B cell (primary cell): ENCODE measurements at places on chromosomes 1 and 21.

DNA sequence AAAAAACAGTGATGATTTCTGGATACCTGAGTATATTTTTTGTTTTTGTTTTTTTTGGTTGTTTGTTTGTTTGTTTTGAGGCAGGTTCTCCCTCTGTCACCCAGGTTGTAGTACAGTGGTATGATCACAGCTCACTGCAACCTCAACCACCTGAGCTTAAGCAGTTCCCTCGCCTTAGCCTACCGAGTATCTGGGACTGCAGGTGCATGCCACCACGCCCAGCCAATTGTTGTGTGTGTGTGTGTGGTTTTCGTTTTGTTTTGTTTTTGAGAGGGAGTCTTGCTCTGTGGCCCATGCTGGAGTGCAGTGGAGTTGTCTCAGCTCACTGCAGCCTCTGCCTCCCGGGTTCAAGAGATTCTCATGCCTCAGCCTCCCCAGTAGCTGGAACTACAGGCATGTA, 55.3 kb upstream of the RCC1 start:
- H3K4me1 ChIP-seq, result peaks cover 6% of the 10 kb centered on the region
- H3K27ac ChIP-seq, result no peak overlapping the region
- H3K36me3 ChIP-seq, result no peaks in the 10 kb centered on the region
- no peak overlapping the region for H3K4me3 ChIP-seq

DNA sequence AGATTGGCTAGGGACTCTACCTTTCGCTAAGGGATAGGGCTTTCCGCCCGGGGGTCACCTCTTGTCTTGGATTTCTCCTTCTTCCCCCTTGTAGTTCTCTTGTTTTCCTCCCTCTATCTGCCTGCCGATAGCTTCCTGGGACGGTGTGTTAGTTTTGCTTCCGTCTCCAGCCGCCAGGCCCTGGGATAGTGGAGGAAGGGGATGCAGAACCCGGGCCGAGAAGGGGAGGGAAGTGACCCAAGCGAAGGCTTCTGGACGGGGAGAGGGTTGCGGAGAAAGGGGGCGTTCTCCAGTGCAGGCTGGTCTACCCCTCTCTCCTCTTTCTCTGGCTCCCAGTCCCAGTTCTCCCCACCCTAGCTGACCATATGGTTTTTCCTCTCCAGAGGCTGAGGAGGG, 871 bp downstream of the TUFT1 start:
- peaks cover 22% of the 10 kb centered on the region for H3K4me1 ChIP-seq
- no peaks in the 10 kb centered on the region for H3K36me3 ChIP-seq
- no peak overlapping the region for H3K27ac ChIP-seq
- peak overlapping the region; percentile 75 for H3K4me3 ChIP-seq
- peaks cover 8% of the 10 kb centered on the region for H3K27me3 ChIP-seq
- peak; percentile 37 for DNase-seq

DNA sequence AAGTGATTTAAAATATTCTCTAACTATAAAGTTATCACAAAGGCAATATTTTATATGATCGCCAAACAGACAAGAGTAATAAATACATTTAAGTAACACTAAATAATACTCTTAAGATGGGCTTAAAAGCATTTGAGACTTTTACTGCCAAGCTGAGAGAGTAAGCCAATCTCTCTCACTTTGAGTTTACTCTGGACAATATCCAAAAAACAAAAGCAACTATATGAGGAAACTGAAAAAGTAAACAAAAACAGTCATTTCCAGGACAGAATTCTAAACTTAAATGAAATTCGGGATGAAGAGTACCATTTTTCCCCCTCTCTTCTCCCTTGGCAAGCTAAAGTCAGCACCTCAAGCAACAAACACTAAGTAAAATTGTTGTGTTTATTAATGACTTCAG, 173.2 kb downstream of the COP1 start:
- H3K4me1 ChIP-seq, result no peaks in the 10 kb centered on the region
- H3K4me3 ChIP-seq, result no peak overlapping the region
- peaks cover 21% of the 10 kb centered on the region for H3K36me3 ChIP-seq
- no peak for DNase-seq
- H3K27ac ChIP-seq, result no peak overlapping the region

GRCh38 chr1:19112891-19113696, 97.0 kb downstream of the UBR4 start:
- DNase-seq, result no peak
- no peak overlapping the region for H3K27ac ChIP-seq
- H3K4me1 ChIP-seq, result no peaks in the 10 kb centered on the region

GRCh38 chr1:225430301-225430700, 2.5 kb upstream of the LBR start:
- no peak for DNase-seq
- no peak overlapping the region for H3K27ac ChIP-seq
- no peaks in the 10 kb centered on the region for H3K36me3 ChIP-seq
- H3K27me3 ChIP-seq, result no peaks in the 10 kb centered on the region
- no peak overlapping the region for H3K4me3 ChIP-seq

DNA sequence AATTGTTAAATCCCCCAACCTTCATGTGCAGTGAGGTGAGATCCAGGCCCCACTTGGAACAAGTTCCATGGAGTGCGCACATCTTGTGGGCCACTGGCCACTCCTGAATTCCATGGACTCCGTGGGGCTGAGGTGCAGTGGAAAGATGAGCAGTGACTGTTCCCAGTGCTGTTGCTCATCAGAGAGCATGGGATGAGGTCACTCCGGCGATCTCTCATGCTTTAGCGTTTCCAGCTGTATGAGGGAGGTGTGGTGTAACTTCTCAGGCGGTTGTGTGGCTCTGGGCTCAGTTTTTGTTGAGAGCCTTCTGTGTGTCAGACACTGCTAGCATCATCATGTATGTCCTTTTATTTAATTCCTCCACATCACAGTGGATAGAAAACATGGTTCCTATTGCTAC, 96.2 kb downstream of the GALNT2 start:
- no peaks in the 10 kb centered on the region for H3K36me3 ChIP-seq
- no peaks in the 10 kb centered on the region for H3K27me3 ChIP-seq

GRCh38 chr1:186374303-186375151, 526 bp downstream of the TPR start:
- peak; percentile 54 for DNase-seq
- peak overlapping the region; percentile 96 for H3K4me3 ChIP-seq
- H3K27me3 ChIP-seq, result no peaks in the 10 kb centered on the region
- H3K4me1 ChIP-seq, result peaks cover 20% of the 10 kb centered on the region

DNA sequence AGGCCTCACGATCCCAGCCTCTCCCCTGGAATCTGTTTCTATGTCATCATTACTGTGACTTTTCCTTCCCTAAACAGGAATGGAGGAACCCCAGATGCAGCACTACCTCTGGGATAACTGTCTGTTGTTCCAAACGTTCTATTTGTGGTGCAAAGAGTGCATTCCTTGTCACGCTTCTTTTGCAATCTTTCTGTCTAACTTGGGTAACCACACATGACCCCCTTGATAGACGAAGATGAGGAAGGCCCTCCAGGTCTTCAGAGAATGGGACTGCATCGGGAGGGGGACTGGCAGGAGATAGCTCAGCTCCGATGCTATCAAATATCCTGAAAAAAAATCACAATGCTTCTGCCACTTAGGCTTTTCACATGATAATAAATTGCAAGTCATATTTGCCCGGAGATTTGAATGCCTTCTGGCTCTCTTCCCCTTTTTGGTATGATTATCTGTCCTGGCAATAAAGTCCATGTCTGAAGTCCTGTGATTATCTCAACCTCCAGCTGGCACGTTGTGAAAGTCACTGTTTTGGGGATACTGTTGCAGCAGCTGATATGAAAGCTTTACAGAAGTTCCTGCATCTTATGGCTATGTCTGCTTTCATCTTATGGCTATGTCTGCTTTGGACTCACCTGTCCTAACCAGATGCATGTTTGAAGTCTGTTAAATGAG, 148.7 kb upstream of the LMO4 start:
- H3K36me3 ChIP-seq, result no peaks in the 10 kb centered on the region
- H3K4me3 ChIP-seq, result no peak overlapping the region
- peaks cover 10% of the 10 kb centered on the region for H3K4me1 ChIP-seq
- no peak overlapping the region for H3K27ac ChIP-seq
